Smooth muscle cell of the umbilical artery (primary cell): ENCODE measurements at places on chromosomes 1 and 21. TPM values are rescaled to one million over a fixed set of nuclear protein-coding genes. Genes with fewer than 3 reads are reported as not detected.

The RXFP4 gene
- 0.30 TPM in 1 of 2 replicates, not detected in the other for total RNA-seq

The MYOC gene
- not detected in 2 replicates for total RNA-seq

The S100A7 gene
- total RNA-seq: not detected in 2 replicates

The TARBP1 gene
- 28.8 and 34.5 TPM in 2 replicates for total RNA-seq

The PLA2G4A gene
- 9.2 and 19.3 TPM in 2 replicates for total RNA-seq

The OR2AK2 gene
- total RNA-seq: not detected in 2 replicates

The TBX19 gene
- 0.60 and 0.89 TPM in 2 replicates for total RNA-seq

The CD1B gene
- total RNA-seq: not detected in 2 replicates

The GBP1 gene
- 25.9 and 36.5 TPM in 2 replicates for total RNA-seq

The SPATA17 gene
- total RNA-seq: 0.30 and 0.55 TPM in 2 replicates

The DNASE2B gene
- not detected in 2 replicates for total RNA-seq

The KCNJ9 gene
- total RNA-seq: not detected in 2 replicates
